ENCODE measurements at places on chromosomes 2 and 18.
A peak's percentile ranks its signal among the peaks of the same experiment; 100 is the strongest.

- DNase-seq, result no peak
These were observed 96.5 kb downstream of the DLGAP1 start for GRCh38 chr18:4358618-4359017.

DNA sequence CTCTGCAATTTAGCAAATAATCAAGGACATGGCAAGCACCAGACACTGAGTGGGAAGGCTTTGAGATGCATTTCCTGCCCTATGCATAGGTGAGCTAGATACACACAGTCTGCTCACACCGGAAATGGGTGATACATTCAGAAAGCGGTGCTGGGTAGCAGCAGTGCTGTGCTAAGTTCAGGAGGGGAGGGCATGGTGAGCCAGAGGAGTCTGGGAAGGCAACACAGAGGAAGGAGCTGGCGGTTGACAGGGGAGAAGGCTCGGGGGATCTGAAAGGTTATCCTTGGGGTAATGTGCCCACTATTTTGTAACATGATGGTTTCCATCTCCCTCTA, 57.4 kb upstream of the EPAS1 start:
- DNase-seq, result no peak

GRCh38 chr2:12170121-12170520, 423.7 kb downstream of the LPIN1 start:
- DNase-seq, result no peak

- no peak for DNase-seq
These were observed 8.7 kb downstream of the INPP5D start for GRCh38 chr2:233068762-233069418.

DNA sequence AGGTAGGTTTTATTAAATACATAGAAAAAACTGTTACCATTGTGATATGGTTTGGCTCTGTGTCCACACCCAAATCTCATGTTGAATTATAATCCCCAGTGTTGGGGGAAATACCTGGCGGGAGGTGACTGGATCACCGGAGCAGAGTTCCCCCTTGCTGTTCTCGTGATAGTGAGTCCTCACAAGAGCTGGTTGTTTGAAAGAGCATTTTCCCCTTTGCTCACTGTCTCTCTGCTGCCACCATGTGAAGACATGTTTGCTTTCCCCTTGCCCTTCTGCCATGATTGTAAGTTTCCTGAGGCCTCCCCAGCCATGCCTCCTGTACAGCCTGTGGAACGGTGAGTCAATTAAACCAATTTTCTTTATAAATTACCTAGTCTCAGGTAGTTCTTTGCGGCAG, 352.7 kb upstream of the SLC39A10 start:
- no peak for DNase-seq

DNA sequence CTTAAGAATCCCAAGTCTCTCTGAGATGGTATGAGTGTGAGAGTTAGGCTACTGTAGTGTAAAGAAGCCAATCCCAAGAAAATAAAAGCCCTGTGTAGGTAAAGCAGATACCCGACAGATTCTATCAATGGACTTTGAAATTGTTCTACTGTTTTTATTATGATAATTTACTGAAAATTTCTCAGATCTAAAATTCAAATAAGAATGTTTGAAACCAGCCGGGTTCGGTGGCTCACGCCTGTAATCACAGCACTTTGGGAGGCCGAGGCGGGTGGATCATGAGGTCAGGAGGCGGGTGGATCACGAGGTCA, 208.3 kb upstream of the SPRED2 start:
- DNase-seq, result no peak

DNA sequence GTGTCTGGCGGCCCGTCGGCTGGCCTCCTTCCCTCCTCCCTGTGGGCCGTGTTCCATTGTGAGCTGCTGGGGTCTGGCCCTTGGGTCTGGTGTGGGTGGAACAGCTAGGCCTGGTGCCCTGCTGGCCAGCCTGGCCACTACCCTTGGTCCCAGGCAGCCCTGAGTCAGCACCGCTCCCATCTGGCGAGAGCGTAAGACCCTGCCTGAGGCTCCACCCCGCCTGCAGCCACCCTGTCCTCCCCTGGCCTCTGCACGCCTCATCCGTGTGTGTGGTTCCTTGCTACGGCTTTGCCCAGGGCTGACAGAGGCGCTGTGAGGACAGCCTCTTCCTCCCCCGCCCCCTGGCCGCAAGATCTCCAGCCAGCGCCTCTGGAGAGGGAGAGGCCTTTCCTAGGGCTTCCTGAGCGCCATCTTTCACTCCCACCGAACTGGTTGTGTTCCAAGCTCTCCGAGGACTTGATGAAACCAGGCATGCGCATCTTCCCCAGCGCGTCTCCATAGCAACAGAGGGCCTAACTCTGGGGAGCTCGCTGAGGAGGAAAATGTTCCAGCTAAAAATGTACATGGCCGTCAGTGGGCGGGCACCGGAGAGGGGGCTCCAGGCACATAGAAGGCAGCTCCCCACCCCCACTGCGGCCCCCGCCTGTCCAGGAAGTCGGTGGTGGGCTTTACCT, 83.0 kb downstream of the STPG4 start:
- DNase-seq, result peak; percentile 98

GRCh38 chr2:11901351-11902069, 155.1 kb downstream of the LPIN1 start:
- DNase-seq, result no peak

DNA sequence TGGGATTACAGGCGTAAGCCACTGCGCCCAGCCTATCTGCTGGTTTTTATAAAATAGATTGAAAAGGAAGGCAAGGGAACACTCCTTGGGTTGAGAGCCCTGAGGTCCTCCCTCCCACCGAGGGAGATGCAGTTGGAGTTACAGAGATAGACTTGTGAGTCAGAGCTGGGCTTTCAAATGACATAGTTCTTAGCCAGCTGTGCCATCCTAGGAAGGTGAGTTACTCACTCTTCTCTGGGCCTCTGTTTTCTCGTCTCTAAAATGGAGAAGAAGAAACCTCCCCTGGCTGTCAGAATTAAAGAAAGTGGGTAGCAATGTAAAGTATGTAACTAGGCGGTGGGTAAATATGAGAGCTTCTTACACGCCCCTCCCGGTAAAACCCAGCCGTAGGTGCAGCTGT, 2.4 kb downstream of the LRRFIP1 start:
- DNase-seq, result peak; percentile 50

- DNase-seq, result no peak
These were observed 22.6 kb downstream of the ITM2C start for GRCh38 chr2:230887342-230887741.

DNA sequence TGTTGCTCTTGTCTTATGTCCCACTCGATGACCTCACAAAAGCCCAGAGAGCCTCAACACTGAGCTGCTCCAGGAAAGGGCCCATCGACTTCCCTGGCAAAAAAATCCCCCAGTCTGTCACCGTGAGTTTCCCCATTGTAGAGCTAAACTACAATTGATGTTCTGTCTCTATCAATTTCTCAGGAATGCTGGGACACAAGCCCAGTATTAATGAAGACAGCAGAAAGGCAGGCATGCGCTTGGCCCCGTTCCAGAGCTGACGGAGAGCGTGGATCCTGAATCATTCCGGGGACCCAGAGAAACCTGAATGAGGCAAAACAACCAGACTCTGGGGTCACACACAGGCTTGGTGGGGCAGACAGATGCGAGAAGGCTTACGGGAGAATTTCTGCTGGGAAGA, 146.9 kb downstream of the TTC32 start:
- no peak for DNase-seq

- DNase-seq, result no peak
These were observed 42.3 kb downstream of the IL1R2 start for GRCh38 chr2:102033750-102034682.

- DNase-seq, result peak; percentile 49
These were observed 162.2 kb downstream of the PXDN start for GRCh38 chr2:1581965-1582625.

Data from cardiac fibroblast (primary cell).